A549 (cell line): ENCODE measurements at places on chromosomes 2 and 18. TPM values are rescaled to one million over a fixed set of nuclear protein-coding genes. Genes with fewer than 3 reads are reported as not detected.

Gene TWSG1
- polyA plus RNA-seq = 18.1 to 20.6 TPM (median 19.4 TPM) in 3 replicates

Gene ATIC
- 294 to 325 TPM (median 298 TPM) in 3 replicates for polyA plus RNA-seq

Gene CASP10
- 2.6 to 3.0 TPM (median 2.8 TPM) in 3 replicates for polyA plus RNA-seq

GRCh38 chr2:54054271-54054670 is 61.1 kb upstream of the ACYP2 start:
- no peak for DNase-seq

- DNase-seq = no peak
Observed at GRCh38 chr2:96115631-96116423, 544 bp downstream of the ADRA2B start.
